Progenitor cell of endocrine pancreas (in vitro differentiated cells): ENCODE measurements at places on chromosomes 1 and 21.

DNA sequence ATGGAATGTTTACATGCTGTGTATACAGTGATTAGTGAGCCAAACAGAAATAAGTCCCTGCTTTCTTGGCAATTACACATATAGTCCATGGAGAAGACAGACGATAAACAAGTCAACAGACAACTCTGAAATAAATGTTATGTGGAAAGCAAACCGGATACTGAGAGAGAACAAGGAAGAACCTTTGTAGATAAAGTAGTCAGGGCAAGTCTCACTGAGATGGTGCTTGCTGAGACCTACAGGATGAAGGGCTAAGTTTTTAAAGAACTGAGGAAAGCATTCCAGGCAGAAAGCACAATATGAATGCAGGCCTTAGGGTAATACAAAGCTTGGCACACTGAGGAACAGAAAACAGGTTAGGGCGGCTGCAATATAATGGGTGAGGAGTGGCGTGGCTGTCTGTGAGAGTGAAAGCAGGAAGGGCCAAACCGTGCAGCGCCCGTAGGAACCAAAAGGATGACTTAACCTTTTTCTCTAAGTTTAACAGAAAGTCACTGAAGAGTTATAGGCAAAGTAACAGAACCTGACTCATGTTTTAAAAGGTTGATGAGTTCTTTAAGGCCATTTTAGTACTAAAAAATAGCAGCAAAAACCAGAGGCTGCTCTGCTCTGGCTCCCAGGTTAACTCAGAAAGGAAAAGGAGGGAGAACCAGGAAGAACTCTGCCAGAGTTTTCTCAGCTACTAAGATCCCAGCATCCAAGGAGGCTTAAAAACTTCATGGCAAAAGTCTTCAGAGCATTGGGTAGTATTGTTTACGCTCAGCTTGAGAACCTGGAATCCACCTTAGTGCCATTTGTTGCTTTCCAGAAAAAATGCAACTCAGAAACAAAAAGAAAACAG is 8.7 kb upstream of the TTF2 start:
- DNase-seq: no peak

DNA sequence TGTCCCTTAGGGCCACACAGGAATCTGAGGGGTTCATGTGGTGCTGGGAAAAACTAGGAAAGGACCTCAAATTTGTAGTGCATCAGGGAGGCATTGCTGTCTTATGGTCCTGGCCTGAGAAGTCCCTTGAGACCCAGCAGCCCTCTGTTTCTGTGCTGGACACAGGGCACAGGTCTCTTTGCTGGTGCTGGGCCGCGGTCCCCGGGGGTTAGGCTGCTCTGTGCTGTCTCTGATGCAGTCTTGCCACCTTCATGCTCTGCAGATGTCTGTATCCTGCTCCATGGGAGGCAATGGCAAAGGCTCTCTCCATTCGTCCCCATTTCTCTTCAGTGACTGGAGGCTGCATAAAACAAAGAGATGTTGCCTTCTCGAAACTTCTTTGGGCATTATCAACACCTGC is 13.0 kb downstream of the EDARADD start:
- DNase-seq: no peak

DNA sequence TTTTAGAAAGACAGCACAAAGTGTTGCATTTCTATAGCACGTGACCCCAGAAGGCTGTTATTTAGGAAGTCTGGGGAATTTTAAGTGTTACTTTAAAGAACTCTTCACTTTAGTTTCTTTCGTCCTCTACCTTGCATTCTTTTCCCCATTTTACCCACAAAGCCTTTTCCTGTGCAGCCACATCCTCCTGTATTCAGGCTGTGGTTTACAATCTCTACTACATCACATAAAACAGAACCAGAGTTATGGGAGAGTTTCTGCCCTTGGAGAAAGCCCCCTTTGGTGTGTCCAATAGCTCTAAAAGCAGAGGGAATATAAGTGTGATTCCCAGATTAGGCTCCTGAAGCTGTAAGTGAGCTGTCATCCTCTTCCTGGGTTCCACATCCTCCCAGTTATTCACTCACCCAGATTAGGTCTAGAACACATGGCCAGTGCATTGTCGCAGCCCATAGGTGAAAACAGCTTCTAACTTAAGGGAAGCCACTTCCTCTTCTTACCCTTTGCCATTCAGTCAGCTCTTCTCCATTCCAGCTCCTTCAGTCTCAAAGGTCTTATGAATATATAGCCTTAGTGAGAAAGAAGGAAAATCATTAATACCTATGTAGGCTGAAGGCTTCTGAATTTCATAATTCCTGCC is 171.1 kb downstream of the PIGK start:
- DNase-seq: no peak

GRCh38 chr1:31633117-31633516 is 11.6 kb downstream of the PEF1 start:
- no peak for DNase-seq

DNA sequence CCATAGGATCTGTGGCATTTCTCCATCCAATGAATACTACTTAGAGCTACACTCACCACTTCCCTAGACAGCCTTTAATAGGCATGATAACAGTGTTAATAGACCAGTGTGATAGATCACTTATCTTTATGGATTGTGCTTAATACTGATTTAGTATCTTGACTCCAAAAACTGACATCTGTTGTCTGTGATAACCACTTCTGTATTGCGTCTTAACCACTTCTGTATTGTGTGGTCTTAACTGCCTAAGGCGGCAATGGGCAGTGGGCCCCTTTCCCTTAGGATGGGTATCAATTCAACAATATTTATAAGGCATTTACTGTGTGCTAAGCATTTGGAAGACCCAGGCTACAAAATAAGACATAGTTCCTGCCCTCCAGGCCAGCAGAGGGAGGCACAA is 32.0 kb upstream of the RCAN3 start:
- DNase-seq: no peak

- DNase-seq: no peak
Observed at GRCh38 chr1:29972421-29973053, 736.2 kb downstream of the PTPRU start.

DNA sequence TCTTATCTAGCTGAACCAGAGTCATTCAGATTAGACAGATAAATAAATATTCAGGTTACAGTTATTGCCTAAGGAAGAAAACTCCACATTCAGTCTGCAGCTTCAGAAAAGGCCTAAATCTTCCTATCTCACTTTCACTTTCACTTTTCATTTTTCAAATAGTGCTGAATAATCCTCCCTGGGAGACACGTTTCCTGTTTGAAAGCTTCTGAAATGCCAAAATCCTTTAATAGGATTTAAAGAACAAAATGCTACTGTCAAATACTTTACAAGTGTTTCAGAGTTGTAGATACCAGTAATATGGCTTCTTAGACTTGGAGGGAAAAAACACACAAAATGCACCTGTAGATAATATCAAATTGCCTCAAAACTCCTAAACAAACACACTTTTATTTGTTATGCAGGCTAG is 3.9 kb downstream of the PSMB2 start:
- DNase-seq: no peak

GRCh38 chr21:37799211-37800056 is 116.8 kb downstream of the KCNJ6 start:
- DNase-seq: no peak

DNA sequence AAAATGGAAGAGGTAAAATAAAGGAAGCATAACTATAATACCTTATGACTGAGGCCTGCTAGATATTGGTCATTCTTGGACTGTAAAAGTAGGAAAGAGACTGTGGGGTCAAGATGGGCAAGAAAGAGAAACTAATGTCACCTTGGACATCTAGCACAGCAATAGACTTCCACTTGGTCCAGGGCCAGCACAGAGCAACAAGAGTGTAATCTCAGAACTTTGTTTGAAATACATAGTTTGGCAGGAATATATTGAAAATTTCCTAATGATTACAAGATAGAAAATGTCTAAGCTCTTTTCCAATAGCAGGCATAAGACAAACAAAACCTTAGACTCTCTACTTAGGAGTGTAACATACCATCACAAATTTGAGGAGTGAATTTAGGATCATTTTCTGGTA is 4.6 kb downstream of the LRRC8C start:
- no peak for DNase-seq

DNA sequence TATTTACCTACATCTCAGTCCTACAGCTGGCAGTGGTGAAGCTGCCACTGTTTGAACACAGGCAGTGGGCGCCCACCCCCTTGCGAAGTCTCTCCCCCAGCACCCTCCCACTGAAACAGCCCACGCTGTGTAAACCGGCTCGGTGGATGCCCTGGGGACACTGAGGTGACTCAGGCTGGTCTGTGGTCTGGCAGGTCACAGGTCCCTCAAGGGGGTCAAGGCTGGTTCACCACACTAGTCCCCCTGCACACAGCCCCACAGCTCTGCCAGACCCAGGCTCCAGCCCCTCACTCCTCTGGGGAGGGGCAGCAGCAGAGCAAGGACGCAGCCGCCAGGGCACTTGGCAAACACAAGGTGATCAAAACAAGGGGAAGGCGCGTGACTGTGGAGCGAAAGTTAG is 7.6 kb downstream of the CHD5 start:
- DNase-seq: no peak

DNA sequence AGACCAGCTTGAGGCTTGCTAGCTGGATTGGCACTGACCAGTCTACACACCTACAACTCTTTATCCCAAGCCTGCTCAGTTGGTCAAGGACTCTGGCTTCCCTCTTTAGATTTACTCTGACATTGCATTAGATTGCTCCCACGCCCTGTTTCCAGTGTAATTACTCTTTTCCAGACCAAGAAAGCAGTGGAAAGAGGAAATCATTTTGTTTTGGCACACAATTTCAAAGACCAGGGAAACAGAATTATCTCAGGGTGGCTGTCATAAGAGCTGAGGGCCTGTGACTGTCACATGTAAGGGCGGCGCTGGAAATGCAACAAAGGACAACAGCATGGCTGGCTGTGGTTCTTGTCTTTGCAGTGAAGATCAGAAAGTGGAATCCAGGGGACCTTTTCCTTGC is 302.7 kb downstream of the HHAT start:
- DNase-seq: no peak

- DNase-seq: no peak
Observed at GRCh38 chr1:55867304-55867843, 652.2 kb upstream of the USP24 start.

GRCh38 chr1:26915204-26915842 is 1.5 kb upstream of the NR0B2 start:
- no peak for DNase-seq

- DNase-seq: no peak
Observed at GRCh38 chr1:63557365-63557987, 34.2 kb downstream of the EFCAB7 start.

DNA sequence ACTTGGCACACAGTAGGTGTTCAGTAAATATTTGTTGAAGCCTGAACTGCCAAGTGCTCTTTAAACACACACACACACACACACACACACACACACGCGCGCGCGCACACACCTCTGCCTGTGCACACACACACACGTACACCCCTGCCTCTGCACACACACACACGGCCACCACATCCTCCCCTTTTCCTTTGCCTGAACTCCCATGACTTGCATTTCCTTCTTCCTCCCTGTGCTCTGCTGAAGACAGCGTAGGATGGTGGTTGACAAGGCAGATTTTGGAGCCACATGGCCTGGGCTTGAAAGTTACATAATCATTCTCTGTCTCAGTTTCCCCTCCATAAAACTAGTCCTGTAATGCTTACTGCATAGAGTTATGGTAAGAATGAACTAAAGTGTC is 712.3 kb downstream of the PTPRU start:
- DNase-seq: no peak

DNA sequence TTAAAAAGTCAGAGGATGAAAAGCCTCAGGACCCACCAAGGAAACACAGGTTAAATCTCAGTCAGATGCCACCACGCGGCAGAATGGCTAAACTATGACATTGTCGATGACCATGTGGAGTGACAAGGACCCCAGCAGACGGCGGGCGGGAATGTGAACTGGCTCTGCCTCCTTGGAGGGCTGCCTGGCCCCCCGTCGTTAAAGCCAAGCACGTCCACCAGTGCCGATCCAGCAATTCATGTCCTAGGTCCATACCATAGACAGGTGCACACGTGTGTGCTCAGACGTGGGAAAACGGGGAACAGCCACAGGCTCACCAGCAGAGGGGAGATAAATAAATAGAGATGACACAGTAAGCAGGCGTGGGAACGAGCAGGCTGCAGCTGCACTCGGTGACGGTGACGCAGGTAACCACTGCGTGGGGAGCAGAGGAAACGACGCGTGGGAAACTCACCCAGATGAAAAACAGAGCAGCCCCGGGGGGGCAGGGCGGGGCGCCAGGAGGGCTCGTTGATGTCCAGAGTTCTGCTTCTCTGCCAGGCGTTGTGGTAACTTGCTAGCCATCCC is 28.3 kb upstream of the PCBP3 start:
- no peak for DNase-seq

DNA sequence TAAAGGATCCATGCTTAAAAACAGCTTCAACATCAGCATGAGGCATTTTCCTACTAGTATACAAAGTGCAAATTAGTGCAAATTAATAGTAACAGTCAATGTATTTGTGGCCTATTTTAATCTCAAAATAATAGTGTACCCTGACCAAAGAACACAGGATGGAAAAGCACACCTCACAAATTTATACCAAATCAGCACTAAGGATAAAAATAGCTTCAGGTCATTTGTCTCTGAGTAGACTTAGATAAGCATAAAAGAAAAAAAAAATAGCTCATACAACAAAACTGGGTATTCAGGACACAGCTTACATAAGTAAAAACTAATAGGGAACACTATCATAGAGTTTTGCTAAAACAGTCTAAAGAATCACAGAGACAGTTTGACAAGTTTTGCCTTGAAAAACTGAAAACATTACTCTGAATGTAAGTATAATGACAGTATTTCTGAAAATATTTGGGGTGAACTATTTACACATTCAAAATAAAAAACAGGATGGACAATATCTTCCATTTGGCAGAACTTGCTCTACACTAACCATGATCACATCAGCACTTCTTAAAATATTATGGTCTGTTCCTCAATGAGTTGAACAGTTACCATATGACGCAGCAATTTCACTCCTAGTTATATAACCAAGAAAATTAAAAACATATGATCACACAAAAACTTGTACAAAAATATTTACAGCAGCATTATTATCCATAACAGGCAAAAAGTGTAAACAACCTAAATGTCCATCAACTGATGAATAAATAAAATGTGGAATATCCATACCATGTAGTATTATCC is 46.3 kb downstream of the RNF115 start:
- no peak for DNase-seq

DNA sequence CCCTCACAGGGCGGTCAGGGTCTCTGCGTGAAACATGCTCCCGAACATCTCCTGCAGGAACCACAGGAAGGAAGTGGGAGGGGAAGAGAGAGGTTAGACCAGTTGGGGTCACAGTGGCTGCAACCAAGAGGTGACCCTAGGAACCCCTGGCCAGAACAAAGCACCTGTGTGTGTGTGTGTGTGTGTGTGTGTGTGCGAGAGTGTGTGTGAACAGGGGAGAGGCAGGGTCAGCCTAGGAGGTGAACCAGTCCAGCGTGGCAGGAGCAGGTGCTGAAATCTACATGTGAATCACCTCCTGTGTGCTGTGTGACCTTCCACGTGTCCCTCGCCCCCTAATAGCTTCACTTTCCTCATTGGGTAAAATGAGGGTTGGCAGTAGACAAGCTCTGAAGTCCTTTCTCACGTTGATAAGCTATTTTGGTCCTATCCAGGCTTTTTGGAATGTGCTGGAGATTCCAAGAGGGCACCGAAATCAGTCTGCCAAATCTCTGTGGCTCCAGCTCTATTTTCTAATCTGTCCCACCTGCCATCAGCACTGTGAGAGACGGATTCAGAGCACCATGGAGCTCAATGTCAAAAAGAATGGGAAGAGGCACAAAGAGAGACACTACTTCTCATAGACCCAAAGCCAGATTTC is 27.8 kb downstream of the SLC26A9 start:
- no peak for DNase-seq

GRCh38 chr1:211925016-211925415 is 94.5 kb upstream of the LPGAT1 start:
- DNase-seq: no peak

- no peak for DNase-seq
Observed at GRCh38 chr21:27424601-27425000, 457.7 kb upstream of the ADAMTS5 start.
